ENCODE measurements at places on chromosomes 1 and 21.

- DNase-seq, result no peak
Measured at GRCh38 chr1:88847643-88848042, 43.7 kb downstream of the GTF2B start.

- DNase-seq, result no peak
Measured at GRCh38 chr1:34929497-34929852, at the start of gene DLGAP3. Gene DLGAP3, minus strand, starts transcription at chr1:34929650. Its CDS starts 24,267 bp downstream, at chr1:34905383.

GRCh38 chr1:161736335-161736969 is 13.1 kb upstream of the DUSP12 start:
- DNase-seq, result no peak

- no peak for DNase-seq
Measured at GRCh38 chr21:21286170-21286798, 288.1 kb downstream of the NCAM2 start.

GRCh38 chr1:85240174-85240601 is 19.3 kb downstream of the C1orf52 start:
- DNase-seq, result no peak

GRCh38 chr1:240004086-240004749 is 87.5 kb upstream of the FMN2 start:
- peak; percentile 39 for DNase-seq

DNA sequence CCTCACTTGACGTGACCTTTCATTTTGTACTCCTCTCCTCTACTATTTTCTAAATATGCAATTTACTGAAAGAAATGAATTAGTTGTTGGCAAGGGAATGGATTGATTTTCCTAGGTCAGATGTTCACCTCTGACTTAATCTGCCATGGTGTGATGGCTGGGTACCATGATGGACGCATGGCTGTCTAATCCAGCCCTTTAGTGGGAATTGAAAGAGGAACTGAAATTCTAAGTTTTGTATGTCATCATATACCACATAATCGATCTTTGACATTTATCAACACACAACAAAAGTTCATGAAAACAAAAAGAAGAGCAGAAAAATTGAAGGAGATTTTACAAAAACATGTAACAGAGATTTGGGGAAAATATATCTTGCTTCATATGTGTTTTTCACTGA is 331.3 kb upstream of the SNX7 start:
- no peak for DNase-seq

- no peak for DNase-seq
Measured at GRCh38 chr1:184574588-184574987, 180.1 kb downstream of the EDEM3 start.

Data from natural killer cell (primary cell).